CD8-positive, alpha-beta memory T cell (primary cell): ENCODE measurements at places on chromosomes 16 and 17. TPM values are rescaled to one million over a fixed set of nuclear protein-coding genes. Genes with fewer than 3 reads are reported as not detected.

PMFBP1 gene
- total RNA-seq, result 0.15 TPM

DNA sequence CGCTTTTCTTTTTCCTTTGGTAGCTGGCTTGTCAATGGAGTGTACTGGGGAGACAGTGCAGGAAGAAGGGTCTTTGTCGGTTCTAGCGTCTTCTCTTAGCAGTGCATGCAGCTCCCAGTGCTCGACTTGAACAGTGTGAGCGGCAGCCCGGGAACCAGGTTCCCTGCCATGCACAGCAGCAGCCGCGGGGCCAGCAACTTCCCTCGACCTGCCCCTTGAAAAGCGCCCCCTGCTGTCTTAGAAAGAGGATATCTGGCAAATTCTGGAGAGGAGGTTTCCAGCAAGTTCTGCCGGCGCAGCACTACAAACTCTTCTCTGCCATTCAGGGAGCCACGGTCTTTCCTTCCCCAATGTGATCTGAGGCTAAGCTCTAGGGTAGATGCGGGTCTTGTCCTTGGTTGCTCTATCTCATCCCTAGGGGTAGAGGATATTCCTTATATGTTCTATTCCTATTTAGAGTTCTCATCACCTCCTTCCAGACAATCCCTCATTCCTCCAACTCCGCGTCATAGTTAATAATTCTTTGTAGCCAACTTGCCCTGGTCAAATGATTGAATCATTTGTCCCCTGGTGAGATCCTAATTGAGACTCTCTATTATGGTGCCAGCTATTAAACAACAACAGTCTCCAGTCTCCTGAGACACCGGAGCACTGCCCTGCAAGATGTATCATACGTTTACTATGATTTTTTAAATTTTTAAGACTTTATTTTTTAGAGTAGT, 451.3 kb downstream of the PMP22 start:
- no peaks in the 10 kb centered on the region for H3K36me3 ChIP-seq
- H3K4me3 ChIP-seq, result no peak overlapping the region
- H3K27ac ChIP-seq, result no peak overlapping the region
- no peak for DNase-seq
- H3K27me3 ChIP-seq, result no peaks in the 10 kb centered on the region

DNA sequence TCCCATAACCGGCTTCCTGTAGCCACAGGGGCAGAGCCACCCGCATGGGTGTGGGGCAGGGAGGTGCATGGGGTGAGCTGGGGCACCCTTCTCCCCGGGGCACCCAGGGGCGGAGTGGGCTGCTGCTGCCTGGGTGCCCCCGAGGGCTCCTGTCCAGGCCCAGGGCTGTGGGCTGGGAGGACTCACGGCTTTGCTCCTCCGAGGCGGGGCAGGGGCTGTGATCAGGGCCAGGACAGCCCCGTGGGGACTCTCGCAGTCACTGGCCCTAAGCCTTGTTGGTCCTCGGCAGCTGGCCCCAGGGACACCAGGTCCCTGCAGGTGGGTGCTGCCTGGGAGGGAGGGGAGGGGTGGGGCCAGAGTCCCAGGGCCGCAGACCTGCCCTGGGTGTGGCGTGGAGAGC, 19.7 kb downstream of the CACNA1H start:
- no peak overlapping the region for H3K27ac ChIP-seq
- H3K4me1 ChIP-seq, result no peaks in the 10 kb centered on the region
- no peaks in the 10 kb centered on the region for H3K27me3 ChIP-seq
- H3K36me3 ChIP-seq, result no peaks in the 10 kb centered on the region

DNA sequence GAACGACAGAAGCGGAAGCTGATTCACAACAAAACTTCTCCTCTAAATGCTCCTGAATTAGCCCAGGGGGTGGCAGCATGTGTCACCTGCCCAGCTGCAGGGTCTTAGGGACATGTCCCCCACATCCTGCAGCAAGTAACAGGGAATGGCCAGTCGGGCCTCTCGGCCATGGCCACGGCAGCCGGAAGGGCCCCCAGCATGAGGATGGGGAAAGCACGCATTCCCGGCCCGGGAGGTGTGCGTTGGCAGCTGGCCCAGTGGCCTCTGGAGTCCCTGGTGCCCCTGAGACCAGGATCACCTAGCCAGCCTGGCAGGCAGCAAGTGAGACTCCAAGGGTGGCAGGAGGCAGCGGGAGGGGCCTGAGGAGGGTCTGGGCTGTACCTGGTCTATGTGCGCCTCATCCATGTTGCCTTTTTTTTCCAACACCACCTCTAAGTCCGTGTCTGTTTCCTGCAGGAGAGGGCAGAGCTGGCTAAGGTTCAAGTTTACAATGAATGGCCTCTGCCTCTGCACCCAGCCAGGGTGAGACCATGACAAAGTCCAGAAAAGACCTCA, 7.0 kb downstream of the KNOP1 start:
- no peak overlapping the region for H3K4me3 ChIP-seq
- H3K4me1 ChIP-seq, result peaks cover 2% of the 10 kb centered on the region
- DNase-seq, result no peak
- peaks cover 12% of the 10 kb centered on the region for H3K36me3 ChIP-seq
- H3K27ac ChIP-seq, result no peak overlapping the region
- H3K27me3 ChIP-seq, result no peaks in the 10 kb centered on the region

DNA sequence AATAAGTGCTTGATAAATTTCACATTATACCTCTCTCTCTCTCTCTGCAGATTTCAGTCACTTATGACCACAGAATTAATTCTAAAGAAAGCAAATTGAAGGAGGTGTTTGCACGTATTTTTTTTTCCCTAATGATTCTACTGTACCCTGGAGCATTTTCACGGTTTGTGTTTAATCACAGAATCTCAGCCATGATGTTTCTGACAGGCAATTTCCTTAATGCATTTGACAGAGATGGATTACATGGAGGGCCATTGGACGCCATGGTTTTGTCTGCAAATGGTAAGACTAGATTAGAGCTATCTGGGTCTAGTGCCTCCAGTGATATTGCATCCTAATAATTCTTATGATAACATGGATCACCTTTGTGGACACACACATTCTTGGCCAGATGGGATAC, 147.5 kb upstream of the RBFOX1 start:
- no peaks in the 10 kb centered on the region for H3K36me3 ChIP-seq
- no peaks in the 10 kb centered on the region for H3K27me3 ChIP-seq
- no peak for DNase-seq
- H3K4me3 ChIP-seq, result no peak overlapping the region
- no peaks in the 10 kb centered on the region for H3K4me1 ChIP-seq
- no peak overlapping the region for H3K27ac ChIP-seq

CSH2 gene
- not detected for total RNA-seq

DPEP1 gene
- not detected for total RNA-seq

DNA sequence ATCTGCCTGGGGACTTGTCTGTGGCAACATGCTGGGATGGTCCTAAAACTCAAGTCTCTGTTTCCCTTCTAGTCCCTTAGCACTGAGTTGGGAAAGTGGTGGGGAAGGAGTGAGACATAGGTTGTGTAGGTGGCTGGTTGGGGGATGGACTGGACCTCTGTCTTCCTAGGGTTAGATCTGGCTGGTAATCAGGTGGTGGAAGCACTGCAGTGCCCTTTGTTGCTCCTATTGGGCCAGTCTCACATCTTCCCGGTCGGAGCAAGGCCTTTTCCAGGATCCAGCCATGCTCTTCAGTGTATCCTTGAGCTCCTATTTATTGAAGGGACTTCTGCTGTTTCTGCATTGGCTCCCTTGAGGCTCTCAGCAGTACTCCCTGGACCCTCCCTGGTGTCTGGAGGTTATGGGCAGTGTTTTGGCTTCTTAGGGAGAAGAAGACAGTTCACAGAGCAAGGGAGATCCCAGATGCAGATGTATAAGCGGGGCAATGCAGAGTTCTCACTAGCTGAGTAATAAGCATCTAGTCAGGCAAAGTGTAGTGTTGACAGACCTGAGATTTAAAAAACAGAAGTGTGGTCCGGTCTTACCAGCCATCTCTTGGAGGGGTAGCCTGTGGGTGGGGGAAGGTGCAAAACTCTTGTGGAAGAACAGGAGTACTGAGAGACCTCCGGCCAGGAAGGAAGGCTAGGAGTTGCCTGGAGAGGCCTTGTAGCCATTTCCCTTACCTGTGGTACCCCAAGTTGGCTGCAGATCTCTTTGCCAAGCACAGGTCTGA, 1.3 kb upstream of the NUTF2 start:
- H3K4me3 ChIP-seq, result peak overlapping the region; percentile 92
- peak overlapping the region; percentile 82 for H3K27ac ChIP-seq
- no peaks in the 10 kb centered on the region for H3K27me3 ChIP-seq
- no peaks in the 10 kb centered on the region for H3K36me3 ChIP-seq
- peaks cover 58% of the 10 kb centered on the region for H3K4me1 ChIP-seq

DNA sequence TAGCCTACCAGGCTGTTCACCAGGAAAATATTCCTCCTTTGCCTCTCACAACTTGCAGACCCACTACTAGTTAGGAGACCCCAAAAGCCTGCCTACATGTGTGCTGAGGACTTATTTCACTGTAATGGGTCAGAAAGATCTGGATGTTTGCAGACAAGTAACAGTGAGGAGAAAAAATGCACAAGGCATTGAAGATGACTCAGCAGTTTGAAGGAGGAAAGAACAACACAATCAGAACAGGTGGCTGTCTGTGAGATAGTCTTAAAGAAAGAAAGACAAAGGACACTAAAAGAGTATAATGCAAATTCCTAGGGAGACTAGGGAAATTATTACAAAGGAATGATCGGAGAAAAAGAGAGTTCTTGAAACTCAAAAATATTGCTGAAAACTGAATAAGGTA, 69.0 kb downstream of the ANKFN1 start:
- H3K4me1 ChIP-seq, result no peaks in the 10 kb centered on the region
- no peaks in the 10 kb centered on the region for H3K36me3 ChIP-seq
- no peak for DNase-seq
- no peak overlapping the region for H3K4me3 ChIP-seq

GRCh38 chr16:66520406-66521170, 29.3 kb downstream of the TK2 start:
- no peak overlapping the region for H3K4me3 ChIP-seq
- no peak for DNase-seq
- peaks cover 86% of the 10 kb centered on the region for H3K4me1 ChIP-seq
- H3K36me3 ChIP-seq, result no peaks in the 10 kb centered on the region

DNA sequence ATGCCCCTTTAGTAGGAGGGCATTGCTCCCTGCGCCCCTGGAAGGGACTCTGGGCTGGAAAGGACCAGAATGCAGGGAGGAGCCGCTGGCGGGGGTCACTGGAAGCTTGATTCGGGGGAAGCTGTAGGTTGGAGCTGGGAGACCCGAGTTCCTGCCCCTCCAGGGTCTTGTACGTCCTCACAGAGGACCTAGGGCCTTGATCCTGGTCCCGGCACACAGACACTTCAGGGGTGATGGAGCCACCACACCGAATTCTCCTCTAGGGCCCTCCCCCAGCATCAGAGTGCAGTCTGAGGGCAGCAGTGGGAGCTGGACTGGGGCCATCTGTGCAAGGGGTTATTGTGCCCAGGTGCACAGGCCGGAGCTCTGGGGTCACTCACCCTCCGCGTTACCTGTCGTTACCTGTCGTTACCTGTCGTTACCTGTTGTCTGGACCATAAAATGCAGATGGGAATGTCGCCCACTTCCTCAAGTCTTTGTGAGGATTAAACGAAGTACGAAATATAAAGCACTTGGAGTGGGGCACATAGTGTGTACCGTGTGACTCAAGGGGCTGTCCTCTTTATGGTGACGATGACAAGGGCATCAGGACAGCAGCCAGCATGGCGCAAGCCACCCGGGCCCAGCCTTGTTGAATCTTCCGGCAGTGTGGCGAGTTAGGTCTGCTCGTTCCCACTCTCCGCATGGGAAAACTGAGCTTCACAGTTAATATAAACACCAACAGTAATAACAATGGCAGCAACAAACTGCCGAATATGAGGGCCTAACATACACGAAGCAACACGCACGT, 48.6 kb downstream of the CMIP start:
- no peak overlapping the region for H3K4me3 ChIP-seq
- H3K27ac ChIP-seq, result no peak overlapping the region
- no peaks in the 10 kb centered on the region for H3K36me3 ChIP-seq

DNA sequence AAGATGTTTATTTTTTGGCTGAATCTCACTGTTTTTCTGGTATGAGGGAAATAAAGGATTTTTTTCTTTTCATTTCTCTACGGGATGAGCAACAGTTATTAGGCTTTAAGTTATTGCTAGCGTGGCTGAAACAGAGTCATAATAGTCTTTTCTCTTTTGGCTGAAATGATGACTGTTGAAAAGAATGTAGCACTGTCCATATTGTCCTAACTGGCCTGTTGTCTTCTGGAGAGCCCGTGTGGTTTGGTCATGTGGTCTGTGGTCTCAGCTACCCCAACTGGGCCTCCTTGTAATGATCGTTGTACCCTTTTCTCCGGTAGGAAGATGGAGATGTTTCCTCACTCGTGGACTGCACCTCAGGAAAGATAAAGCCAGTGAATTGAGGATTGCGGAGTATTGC, 36.6 kb downstream of the EPN2 start:
- no peak overlapping the region for H3K4me3 ChIP-seq
- no peak for DNase-seq
- no peak overlapping the region for H3K27ac ChIP-seq
- no peaks in the 10 kb centered on the region for H3K27me3 ChIP-seq

DNA sequence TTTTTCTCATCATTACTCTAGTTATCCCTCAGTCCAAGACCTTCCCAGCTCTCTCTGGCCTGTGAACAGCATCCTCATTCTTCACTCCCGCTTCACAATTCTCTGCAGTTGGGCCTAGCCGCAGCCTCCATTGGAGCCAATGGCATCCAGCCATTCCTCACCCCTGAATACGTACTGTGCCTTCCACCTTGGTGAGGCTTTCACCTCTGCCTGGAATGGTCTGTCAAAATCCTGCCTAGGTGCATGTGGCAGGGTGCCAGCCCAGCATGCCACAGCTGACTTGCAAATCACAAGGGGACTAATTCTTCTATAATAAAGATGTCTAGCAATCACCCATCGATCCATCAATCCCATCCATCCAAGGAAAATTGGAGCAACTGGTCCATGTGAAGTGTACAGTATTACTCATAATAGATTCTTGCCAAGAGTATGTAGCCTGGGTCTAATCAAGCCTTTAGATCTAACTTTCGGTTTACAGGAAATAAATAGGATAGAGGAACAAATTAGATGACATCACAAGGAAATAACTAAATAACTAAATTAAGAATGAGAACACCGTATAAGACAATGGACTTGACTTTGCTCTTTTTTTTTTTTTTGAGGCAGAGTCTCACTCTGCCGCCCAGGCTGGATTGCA, 5.1 kb upstream of the CX3CL1 start:
- no peaks in the 10 kb centered on the region for H3K27me3 ChIP-seq
- H3K27ac ChIP-seq, result no peak overlapping the region

PSME3 gene
- total RNA-seq, result 243 TPM

KRTAP4-9 gene
- total RNA-seq, result not detected

COQ9 gene
- 51.9 TPM for total RNA-seq

GRCh38 chr17:57145347-57145746, 60.3 kb downstream of the AKAP1 start:
- no peaks in the 10 kb centered on the region for H3K4me1 ChIP-seq
- no peak overlapping the region for H3K4me3 ChIP-seq
- no peak overlapping the region for H3K27ac ChIP-seq
- H3K27me3 ChIP-seq, result no peaks in the 10 kb centered on the region

- peak within 1 kb of the TSS; percentile 82 for H3K27ac ChIP-seq
- H3K4me3 ChIP-seq, result peak within 1 kb of the TSS; percentile 72
- H3K36me3 ChIP-seq, result no peaks in the 10 kb centered on the region
- no peaks in the 10 kb centered on the region for H3K27me3 ChIP-seq
These were observed at the start of gene TBX21 for GRCh38 chr17:47733047-47733673. TBX21 (plus strand) TSS chr17:47733236; CDS start chr17:47733455, 219 bp downstream.
